ENCODE measurements at places on chromosomes 5 and 9.

DNA sequence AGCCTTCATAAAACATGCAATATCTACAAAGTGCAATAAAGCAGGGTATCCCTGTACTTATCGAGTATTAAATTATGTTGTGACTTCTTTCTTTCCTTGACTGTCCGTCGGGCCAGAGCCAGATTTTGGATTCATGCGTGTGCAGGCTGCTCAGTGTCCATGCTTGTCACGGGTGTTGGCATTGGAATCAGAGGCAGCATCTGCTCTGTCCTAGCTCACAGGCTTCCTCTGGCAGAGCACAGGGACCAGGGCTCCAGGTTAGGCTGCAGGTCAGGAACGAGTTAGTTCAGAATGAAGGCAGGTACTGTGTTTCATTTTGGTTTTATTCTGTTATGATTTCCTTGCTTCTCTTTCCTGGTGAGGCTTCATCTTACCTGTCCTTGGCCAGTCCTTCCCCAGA, 249.8 kb downstream of the AUH start:
- no peak for DNase-seq

DNA sequence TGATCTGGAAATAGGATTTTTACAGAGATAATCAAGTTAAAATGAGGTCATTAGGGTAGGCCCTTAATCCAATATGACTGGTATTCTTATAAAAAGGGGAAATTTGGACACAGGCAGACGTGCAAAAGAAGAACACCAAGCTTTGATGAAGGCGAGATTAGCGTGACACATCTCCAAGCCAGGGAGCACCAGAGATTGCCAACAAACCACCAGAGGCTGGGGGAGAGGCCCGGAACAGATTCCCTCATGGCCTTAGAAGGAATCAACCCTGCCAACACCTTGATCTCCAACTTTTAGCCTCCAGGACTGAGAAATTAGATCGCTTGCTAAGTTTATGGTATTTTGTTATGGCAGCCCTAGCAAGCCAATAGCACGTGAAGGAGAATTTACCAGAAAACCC, 10.8 kb upstream of the ARSI start:
- DNase-seq: no peak

GRCh38 chr5:10454591-10455276, 13.1 kb downstream of the ROPN1L start:
- no peak for DNase-seq

- DNase-seq: no peak
Observed at GRCh38 chr9:132679946-132680625, 9.8 kb downstream of the GTF3C4 start.

- no peak for DNase-seq
Observed at GRCh38 chr9:19430201-19430760, 21.5 kb downstream of the ACER2 start.

GRCh38 chr5:82111191-82111590, 139.4 kb downstream of the ATG10 start:
- no peak for DNase-seq

Measured in T1000 (cell line).